T-helper 2 cell treated with Interferon-gamma antibody and Interleukin-4, amounts not matched to agents 5 μg/mL and 100 μg/mL, for 36 hours (primary cell): ENCODE measurements at places on chromosomes 3 and 15.

DNA sequence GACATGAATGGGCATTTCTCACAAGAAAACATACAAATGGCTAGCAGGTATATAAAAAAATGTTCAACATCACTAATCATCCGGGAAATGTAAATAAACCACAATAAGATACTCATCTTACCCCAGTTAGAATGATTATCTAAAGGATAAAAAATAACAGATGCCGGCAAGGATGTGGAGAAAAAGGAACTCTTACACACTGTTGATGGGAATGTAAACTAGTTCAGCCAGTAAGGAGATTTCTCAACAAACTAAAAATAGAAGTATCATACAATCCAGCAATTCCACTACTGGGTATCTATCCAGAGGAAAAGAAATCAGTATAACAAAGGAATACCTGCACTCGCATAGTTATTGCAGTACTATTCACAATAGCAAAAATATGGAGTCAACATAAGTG, 124.2 kb downstream of the SATB1 start:
- no peak for DNase-seq

DNA sequence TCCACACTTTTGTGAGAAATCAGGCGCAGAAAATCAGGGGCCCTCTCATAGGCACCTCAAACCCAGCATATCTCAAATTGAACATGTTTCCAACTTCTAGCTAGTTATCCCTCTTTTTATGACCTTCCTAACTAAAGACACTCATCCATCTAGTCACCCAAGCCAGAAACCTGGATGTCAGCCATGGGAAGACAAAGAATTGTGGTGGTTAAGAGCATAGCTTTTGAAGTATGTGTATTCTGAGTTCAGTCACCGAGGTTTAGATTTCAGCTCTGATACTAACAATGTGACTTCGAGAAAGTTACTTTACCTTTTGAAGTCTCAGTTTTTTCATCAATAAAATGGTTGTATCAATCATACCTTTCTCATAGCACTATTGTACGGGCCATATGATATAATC, 495.5 kb downstream of the NLGN1 start:
- no peak for DNase-seq

- no peak for DNase-seq
These were observed 18.8 kb downstream of the PLXND1 start for GRCh38 chr3:129587566-129588210.

GRCh38 chr15:78927077-78927790, 17.6 kb downstream of the CTSH start:
- DNase-seq: no peak
